NCI-H146 (cell line): ENCODE measurements at places on chromosomes 4 and X.

DNA sequence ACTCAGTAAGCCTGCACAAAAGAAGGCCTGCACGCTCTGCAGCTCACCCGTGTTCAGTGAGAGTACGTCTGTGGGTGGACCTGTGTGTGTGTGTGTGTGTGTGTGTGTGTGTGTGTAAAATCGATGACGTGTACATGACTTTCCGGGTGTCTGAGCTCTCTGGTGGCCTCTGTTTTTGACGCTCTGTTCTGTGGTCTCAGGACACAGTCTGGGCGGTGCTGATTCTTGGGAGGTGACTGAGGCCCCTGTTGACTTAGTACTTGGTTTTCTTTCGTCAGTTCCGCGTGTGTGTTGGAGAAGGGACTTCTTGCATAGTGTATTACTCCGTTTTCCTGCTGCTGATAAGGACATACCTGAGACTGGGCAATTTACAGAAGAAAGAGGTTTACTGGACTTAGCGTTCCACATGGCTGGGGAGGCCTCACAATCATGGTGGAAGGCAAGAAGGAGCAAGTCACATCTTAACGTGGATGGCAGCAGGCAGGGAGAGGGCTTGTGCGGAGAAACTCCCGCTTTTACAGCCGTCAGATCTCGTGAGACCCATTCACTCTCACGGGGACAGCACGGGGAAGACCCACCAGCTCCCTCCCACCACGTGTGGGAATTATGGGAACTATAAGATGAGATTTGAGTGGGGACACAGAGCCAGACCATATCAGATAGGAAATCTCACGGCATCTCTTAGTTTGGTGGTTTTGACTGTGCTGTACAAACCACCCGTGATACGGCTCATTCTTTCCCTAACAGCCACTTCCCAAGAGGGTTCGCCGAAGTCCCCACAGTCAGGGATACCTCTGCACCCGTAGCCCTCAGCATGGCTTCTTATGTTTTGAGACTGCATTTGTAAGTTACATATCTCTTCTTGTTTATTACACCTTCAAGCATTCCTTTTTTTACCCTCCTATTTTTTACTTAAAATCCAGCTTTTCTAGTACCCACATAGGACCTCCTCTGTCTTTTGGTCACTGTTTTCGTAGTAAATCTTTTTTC is 24.5 kb downstream of the UVSSA start:
- DNase-seq: no peak

GRCh38 chr4:109979920-109980717 is 67.4 kb downstream of the EGF start:
- DNase-seq: no peak

- DNase-seq: no peak
These were observed 36.7 kb upstream of the TLR3 start for GRCh38 chr4:186032259-186032658.

GRCh38 chr4:187565416-187565815 is 430.2 kb upstream of the ZFP42 start:
- no peak for DNase-seq

GRCh38 chr4:53591372-53591892 is at the start of gene LNX1:
LNX1 (minus strand) TSS chr4:53591486; CDS start chr4:53574002, 17,484 bp downstream.
- peak; percentile 100 for DNase-seq
